ENCODE measurements at places on chromosomes 7 and 10.

DNA sequence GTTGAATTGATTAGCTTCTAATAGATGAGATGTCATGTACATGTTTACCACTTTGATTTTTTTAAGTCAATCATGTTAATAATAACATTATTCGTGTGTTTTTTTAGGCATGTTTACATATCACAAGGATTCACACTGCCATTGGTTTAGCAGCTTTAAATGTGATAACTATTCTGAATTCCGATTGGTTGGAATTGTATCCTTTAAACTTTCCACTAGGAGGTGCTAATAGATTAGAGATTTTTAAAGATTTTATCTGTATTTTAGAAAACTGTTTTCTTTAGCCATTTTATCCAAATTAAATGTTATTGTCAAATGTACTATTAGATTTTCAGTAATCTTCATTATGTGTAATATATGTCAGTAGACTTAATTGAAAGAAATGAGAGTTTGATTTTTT lies 83.2 kb downstream of the HECTD2 start:
- DNase-seq, result no peak

DNA sequence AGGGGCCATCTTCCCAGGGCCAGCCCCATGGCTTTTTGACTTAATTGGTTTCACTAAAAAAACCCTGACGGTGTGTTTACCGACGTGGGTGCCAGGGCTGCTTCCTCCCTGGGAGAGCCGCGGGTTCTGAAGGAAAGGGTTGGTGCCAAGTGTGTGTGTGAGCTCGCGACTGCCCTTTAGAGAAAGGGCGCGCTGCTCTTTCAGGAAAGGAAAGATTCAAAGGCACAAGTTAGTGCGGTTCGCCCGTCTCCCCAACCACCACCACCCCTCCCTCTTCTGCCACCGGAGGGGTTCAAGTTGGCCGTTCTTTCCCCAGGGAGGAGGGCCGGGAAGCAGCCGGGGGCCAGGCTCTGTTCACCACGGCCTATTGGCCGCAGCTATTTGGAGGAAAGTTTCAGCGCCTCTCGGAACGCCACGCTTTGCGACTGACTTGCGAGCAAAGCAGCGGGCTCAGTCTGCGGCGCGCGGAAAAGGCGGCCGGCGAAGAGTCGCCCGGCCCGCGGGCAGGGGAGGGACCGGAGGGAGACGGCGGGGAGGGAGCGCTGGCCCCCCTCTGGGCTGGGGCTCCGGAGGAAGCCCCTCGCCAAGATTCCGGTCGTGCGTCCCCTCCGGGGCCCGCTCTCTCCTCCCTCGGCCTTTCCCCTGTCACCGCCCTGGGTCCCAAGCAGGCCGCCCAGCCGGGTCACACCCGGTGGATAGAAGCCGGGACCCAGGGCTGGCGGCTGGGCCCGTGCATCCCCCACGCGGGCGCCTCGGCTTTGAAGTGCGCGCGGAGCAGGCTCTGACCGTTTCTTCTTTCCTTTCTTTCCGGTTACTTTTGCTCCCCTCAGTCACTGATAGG lies 165.9 kb upstream of the PPP1R3A start:
- DNase-seq, result no peak

DNA sequence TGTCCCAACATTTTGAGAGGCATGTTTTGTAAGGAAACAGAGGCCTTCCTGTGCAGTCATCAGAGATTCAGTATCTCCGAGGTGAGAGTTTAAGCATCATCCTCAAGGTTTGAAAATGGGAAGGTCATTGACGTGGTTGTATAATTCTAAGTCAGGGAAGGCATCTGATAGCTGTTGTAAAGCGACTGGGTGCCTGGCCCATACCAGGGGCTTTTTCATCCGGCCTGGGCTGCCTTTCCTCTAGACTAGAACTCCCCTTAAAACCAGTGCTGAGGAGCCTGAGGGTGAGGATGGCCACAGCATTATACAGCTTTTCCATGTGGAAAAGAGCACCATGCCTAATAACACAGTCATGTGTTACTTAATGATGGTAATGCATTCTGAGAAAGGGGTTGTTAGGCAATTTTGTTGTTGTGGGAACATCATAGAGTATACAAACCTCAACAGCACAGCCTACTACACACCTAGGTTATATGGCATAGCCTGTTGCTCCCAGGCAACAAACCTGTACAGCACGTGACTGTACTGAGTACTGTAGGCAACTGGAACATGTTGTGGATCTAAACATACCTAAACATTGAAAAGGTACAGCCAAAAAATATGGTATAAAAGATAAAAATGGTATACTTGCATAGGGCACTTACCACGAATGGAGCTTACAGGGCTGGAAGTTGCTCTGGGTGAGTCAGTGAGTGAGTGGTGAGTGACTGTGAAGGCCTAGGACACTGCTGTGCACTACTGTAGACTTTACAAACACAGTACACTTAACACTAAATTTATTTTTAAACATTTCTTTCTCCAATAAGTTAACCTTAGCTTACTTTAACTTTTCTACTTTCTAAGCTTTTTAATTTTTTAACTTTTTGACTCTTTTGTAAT lies 13.5 kb upstream of the CACUL1 start:
- no peak for DNase-seq

GRCh38 chr10:78656417-78657162 lies 412.2 kb upstream of the ZMIZ1 start:
- DNase-seq, result no peak

- no peak for DNase-seq
Observed at GRCh38 chr10:61937631-61938351, 36.3 kb downstream of the ARID5B start.
